ENCODE measurements at places on chromosomes 1 and 21.

GRCh38 chr1:56036479-56036878 lies 542.9 kb downstream of the PLPP3 start:
- DNase-seq, result no peak

DNA sequence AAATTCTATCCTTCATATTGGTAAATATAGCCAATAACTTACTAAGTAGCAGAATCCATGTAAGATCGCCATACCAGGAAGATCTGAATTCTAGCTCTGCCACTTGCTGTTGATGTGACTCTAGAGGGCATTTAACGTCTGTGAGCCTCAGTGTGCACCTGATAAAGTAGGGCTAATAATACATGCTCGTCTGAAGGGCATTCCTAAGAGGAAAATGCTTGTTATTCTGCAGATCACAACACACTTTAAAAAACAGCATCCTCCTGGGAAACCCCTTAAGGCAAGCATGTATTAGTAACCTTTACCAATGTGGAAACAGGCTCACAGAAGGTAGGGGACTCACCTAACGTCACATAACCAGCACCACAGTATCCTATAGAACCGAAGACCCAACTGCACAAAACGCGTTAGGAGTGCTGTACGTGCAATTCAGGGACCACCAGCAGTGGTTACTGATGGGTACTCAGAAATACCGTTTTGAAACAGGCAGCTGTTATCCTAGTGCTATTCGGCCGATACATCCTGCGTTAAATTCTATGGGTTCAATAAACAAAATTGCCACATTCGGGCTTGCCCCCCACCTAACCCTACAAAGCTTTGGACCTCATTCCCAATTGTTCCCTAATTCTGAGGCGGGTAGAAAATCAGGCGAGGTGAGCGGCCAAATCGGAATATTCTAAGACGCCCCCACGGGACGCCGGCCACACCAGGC lies 758 bp downstream of the DEPDC1 start:
- no peak for DNase-seq

DNA sequence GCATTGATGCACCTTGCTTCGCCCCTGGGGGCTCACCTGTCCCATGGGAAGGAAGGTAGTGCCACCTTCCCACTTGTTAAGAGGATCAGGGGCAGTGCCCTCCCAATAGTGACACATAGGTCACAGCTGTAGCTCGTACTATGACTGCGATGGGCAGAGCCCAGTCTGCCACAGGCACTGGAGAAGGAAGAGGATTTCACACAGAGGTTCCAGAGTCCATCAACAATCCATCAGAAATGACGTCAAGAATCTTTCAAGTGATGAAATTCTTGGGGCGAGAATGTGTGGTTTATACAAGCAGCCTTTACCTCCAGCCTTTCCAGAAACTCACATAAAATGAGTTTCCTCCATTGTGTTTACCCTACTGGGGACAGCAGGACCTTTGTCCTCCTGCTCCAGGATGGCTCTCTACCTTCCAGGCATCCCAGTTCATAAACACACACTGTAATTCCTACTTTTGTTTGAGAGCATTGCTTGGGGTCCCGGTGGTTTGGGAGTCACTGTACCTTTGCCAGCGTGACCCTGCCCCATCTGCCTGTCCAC lies 260.6 kb upstream of the VAMP3 start:
- DNase-seq, result no peak

DNA sequence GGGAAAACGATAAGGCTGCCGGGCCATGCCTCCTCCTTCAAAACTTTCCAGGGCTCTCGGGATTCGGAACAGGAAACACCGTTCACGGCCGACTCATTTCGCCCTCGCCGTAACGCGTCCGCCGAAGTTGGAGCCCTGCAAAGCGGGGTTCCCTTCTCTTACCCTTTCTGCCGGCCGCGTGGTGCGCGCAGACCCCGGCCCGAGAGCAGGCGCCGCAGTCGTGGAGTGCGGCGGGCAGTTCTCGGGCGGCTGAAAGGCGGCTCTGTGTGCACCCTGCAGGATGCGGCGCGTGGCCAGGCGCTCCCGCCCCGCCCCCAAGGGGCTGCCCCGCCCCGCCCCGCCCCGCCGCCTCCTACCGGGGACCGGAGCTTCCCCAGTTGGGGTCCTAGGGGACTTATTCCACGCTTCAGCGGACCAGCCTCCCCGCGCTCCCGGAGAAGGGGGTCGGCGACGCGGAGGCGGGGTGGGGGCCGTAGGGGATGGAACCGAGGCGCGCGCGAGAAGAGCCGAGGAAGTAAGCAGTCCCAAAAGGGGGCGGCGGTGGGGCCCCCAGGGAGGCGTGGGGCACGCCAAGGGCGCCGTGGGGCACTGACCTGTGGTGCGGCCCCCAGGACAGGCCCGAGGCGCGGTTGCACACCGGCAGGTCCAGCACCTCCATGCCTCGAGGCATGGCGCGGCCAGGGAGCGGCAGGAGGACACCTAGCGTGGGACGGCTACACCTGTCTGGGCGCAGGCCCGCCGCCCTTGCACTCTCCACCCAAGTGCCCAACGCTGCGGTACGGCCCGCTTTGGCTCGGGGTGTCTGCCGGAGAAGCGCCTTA lies at the start of gene MCOLN2:
Gene MCOLN2 (minus strand): TSS at position 268 of the 821 bp plus-strand sequence. CDS start 241 bp downstream, at position 27.
- peak; percentile 61 for DNase-seq

- DNase-seq, result no peak
These were observed 303.3 kb downstream of the S1PR1 start for GRCh38 chr1:101540161-101540560.

DNA sequence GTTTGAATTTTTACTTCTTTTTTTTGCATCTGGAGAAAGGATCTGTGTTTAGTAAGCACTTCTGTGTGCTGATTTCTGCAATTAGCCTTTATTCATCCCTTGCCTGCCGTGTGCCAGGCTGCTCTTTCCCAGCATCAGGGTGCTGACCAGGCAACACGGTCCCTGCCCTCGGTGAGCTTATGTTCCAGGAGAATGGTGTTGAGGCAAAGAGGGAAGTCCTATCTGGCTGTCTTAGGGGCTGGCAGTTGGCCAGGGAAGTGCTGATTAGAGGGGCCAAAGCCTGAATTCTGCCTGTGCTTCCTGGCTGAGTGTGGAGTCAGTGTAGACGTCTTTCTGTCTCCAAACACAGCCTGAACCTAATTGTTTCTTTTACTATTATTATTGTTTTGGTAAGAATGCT lies 187.1 kb downstream of the CAMTA1 start:
- no peak for DNase-seq

DNA sequence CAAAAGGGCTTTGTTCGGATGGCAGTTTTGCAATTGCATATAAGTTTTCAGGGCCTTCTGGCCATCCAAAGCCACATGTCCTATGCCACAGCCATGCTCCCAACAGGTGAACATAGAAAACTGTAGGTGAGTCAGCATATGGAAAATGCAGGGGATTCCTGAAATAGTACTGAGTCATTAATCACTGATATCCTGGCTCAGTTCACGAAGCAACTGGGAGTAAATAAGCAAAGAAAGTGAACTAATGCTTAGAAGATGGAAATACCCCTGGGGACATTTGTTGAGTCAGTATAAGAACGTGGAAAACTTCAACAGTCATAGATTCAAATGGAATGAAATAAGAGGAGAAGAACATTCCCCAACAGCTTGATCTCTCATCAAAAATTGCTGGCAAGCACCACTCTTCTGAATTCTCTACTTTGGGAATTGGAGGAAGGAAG lies 148.9 kb upstream of the RUNX1 start:
- no peak for DNase-seq

- no peak for DNase-seq
These were observed 3.3 kb upstream of the TTC34 start for GRCh38 chr1:2804628-2805351.

DNA sequence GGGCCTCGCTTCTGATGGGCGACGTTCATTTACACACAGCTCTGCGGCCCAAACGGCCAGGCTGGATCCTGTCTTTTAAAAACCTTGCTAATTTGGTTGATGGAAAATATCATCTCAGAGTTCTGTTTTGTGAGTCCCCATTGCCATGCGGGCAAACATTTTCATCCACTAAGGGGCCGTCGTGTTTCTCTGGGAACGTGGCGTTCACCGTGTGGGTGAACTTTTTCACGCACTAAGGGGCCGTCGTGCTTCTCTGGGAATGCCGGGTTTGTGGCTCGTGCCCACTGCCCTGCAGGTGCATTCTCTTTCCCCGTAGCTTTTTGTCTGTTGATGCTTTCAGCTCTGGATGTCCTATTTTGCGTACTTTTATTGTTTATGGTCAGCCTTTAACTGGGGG lies 6.8 kb downstream of the COL18A1 start:
- no peak for DNase-seq

- DNase-seq, result no peak
These were observed 8.5 kb downstream of the SCYL3 start for GRCh38 chr1:169885207-169885606.

- peak; percentile 25 for DNase-seq
These were observed 34.6 kb upstream of the WNT4 start for GRCh38 chr1:22177354-22178003.

DNA sequence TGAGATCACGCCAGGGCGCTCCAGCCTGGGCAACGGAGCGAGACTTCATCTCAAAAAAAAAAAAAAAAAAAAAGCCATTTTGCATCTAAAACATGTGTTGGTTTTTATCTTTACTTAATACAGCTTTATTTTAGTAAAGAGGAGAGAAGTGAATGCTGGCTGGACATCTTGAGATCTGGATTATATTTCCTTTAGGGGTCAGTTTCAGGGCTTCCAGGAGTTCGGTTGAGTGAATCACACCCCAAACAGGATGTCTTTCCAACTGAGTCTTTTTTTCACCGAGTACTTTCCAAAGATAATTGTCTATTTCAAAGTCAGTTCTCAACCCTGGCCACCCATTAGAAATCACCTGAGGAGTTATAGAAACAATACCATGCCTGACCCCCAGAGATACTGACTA lies 16.6 kb upstream of the IPP start:
- DNase-seq, result no peak

- no peak for DNase-seq
These were observed 8.2 kb downstream of the SIM2 start for GRCh38 chr21:36706951-36707762.

- DNase-seq, result no peak
These were observed 6.9 kb upstream of the TTLL10 start for GRCh38 chr1:1166642-1167397.

DNA sequence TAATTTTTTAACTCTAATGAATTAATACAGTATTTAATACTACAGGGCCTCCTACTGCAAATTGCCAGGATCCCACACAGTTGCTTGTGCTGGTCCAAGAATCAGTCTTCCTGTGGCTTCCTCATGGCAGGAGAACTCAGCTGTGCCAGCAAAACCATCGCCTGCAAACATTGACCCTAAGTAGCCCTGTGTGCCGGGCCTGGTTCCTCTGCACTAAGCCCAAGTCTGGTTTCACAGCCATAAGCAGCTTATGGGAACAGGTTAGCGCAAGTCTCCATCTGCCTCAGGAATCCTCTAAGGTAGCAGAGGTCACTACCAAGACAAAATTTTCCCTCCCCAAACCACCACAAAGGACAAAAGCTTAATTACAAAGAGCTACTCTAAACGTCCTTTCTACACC lies 216.6 kb downstream of the PLA2G4A start:
- no peak for DNase-seq

DNA sequence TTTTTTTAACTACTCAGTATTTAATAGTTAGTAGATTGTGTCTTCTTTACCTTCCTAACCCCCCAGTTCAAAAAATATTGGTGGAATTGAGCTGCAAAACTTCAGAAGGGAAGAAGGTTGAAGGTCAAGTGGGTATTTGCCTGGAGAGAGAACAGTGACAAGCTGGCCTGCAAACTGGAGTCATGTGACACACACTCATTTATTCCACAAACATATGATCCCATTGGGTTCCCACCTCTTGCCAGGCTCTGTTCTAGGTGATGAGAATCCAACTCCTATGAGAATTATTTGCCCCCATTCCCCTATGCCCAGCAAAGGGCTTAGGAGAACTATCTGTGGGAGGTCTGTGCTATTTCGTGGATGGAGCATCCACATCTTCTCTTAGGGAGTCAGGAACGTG lies 3.5 kb upstream of the PEF1 start:
- DNase-seq, result no peak

DNA sequence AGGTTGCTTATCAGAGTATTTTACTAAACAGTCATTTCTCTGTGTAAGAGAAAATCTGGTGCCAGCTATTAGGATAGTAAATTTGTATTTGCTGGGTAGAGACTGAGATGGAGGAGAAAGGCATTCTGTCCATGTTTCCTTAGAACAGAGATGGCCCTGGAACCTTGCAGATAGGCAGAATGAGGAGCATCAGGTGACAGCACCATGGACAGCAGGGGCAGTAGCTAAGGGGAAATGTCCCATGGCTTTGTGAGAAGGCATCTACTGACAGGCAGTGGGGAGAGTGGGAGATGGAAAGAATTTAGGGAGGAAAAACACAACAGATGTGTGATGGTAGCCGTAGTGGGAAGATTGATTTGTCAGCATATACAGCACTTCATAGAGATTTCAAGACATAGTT lies 105.0 kb downstream of the PRRX1 start:
- DNase-seq, result no peak

GRCh38 chr1:54784066-54784465 lies 17.1 kb downstream of the TTC22 start:
- DNase-seq, result no peak

DNA sequence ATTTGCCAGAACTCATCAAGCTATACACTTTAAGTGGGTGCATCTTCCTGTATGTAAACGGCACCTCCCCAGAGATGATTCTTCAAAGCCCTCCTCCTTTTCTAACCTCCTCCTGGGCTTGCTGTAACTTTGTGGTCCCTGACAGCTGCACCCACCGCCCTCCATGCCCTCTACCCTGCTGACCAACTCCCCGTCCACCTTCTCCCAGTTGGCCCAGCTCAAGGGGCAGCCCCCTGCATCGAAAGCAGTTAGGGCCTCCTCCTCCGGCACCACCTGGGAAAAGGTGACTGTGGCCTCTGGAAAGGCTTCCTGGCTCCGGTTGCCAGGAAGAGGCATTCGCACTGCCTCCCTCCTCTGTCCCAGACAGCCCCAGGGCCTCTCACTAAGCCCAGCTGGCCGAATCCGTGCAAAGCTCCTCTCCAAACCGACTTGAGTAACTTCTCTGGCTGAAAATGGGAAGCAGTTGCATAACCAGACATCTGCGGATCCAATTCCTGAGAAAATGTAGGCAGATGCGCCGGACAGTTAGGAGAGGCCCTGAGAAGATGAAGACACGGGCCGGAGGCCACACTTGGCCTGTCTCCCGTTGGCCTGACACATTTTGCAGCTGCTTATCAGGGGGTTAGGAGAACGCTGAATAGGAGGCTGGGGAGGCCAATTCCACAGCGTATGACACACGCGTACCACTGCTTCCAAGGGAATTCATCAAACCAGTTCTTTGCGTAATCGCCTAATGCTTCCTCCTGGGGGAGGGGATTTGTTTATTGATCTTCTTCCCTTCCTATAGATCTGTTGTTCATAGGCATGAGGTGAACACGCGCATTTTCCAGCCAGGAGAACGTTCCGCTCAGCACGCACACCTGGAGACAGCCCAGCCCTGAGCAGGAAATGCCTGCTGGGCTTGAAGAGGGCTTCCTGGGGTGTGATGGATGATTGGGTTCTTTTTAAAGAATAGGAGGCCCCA lies 48.7 kb upstream of the COL6A2 start:
- no peak for DNase-seq

GRCh38 chr1:86573763-86574484 lies 27.0 kb downstream of the CLCA4 start:
- DNase-seq, result no peak

- no peak for DNase-seq
These were observed 2.3 kb downstream of the VPS26C start for GRCh38 chr21:37264808-37265207.

- no peak for DNase-seq
These were observed 33.4 kb downstream of the OR2G3 start for GRCh38 chr1:247638781-247639180.

GRCh38 chr1:85220756-85221201 lies 20.0 kb upstream of the SYDE2 start:
- DNase-seq, result no peak
